ENCODE measurements at places on chromosomes 11 and 22.

- DNase-seq, result no peak
Measured at GRCh38 chr11:126407101-126407521, 51.6 kb downstream of the ST3GAL4 start.

- no peak for DNase-seq
Measured at GRCh38 chr11:11436715-11437313, 83.8 kb upstream of the CSNK2A3 start.

DNA sequence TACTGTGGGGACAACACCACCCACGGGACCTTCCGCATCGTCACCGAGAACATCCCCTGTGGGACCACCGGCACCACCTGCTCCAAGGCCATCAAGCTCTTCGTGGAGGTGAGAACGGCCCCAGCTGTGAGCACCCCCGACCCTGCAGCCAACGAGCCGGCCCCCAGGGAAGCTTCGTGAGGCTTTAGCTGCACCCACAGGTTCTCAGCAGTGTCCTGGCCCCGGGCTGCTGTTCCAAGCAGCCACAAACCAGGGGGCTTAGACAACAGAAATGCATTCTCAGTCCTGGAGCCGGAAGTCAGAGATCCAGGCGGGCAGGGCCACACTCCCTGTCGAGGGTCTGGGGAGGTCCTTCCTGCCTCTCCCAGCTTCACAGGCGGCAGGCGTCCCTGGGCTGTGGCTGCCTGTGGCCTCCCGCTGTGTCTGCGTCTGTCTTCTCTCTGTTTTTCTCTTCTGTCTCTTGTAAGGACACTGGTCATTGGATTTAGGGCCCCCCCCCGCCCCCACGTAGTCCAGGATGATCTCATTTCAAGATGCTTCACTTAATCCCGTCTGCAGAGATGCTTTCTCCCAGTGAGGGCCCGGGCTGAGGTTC lies 12.5 kb downstream of the MUC5B start:
- no peak for DNase-seq

DNA sequence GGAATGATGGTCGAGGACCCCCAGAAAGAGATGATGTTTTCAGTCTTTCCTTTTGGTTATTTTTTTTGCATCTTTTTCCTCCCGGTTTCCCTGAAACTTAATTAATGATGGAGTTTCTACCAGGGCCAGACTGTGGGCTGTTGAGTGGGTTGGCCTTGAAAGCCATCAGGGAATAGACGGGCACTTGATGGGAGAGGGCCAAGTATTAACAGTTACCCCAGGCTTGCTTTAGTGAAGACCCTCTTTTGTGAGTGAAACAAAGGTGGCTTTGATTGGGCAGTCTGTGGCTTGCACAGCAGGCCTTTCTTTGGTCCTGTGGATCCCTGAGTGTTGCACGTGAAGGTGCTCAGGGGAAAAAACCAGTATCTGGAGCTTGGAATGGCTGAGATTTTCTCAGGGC lies 56.9 kb downstream of the AMOTL1 start:
- DNase-seq, result no peak

- DNase-seq, result no peak
Measured at GRCh38 chr11:72349616-72350218, 84.6 kb downstream of the CLPB start.

GRCh38 chr11:118820412-118821357 lies 29.7 kb upstream of the DDX6 start:
- DNase-seq, result no peak
